ENCODE measurements at places on chromosomes 16 and 17.

GRCh38 chr17:70187383-70187782 is 18.1 kb downstream of the KCNJ2 start:
- DNase-seq = no peak

GRCh38 chr16:87178977-87179376 is 138.2 kb downstream of the C16orf95 start:
- no peak for DNase-seq

GRCh38 chr17:75289115-75289831 is at the start of gene SLC25A19:
Gene SLC25A19, minus strand, starts transcription at chr17:75289433. Its CDS starts 2,669 bp downstream, at chr17:75286764.
- DNase-seq = peak; percentile 94

DNA sequence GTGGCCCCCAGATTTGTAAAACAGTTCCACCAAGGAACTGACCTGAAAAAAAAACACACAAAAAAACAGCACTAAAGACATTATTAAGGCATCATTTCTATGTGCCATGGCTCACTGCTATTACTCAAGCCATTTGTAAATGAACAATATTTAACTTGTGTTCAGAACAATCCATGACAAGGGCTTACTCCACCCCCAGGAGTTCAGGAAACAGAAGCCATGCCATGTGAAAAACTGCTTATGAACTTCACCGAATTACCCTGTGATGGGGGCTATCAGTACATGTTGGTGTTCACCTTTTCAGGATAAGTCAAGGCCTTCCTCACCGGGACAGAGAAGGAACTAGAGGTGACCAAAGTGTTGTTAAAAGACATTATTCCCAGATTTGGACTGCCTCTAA is 19.2 kb downstream of the ACSM1 start:
- no peak for DNase-seq

DNA sequence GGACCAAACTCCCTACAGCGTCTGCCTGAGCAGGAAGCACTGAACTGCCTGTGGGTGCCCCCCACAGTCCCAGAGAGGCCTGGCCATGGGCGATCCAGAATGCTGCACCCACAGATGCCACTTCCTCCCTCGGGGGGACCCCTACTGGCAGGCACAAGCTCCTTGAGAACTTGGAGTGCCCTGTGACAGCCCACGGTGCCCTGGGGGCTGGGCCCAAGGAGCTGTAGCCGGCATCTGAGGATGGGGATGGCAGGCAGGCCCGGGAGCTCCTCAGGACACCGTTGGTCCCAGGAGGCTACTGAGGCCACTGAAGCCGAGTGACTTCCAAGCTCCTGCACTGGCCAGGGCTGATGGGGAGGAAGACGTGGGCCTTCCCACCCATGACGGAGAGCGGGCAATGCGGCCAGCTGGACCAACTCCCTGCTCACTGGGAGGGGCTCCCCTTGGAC is 15.1 kb upstream of the RASD1 start:
- no peak for DNase-seq

GRCh38 chr17:63275971-63276745 is 169.9 kb downstream of the CYB561 start:
- DNase-seq = no peak

GRCh38 chr16:77043076-77043475 is 147.9 kb upstream of the MON1B start:
- DNase-seq = no peak

- DNase-seq = no peak
Measured at GRCh38 chr17:38510421-38511149, 82.3 kb downstream of the ARHGAP23 start.

DNA sequence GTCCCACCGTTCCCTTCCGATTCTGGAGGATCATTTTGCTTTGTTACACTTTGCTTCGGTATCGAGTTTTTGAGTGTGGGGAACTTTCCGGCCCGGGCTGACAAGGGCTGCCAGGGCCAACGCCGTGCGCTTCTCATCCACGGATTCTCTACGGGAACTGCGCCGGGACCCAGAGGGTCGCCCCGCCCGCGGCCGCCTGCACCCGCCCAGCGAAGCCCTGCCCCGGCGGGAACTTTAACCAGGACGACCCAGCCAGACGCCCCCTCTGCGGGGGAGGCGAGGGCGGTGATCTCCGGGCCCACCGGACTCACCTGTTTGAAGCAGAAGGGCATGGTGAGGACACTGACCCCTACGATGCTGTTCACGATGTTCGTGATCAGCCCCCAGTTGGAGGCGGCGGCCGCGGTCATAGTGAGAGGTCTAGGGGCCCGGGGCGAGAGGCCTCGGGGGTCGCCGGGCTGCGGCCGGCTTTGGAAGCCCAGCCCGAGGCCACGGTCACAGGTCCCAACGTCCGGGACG is 536 bp downstream of the SLC38A10 start:
- no peak for DNase-seq

DNA sequence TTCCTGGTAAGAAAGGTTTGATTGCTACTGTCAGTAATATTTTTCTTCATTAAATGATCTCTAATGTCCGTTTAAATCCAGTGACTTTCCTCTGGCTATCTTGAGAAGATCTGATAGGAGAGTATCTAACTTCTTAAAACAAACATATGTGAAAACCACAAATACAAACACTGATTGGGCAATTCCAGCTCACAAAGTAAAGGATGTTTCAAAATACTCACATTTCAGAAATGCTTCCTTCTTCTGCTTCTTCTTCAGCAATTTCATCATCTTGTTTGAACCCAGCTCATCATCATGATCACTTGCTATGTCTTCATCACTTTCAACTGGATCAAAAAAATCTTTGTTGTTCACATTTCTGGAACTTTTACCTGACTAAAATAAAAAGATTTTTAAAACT is 64.3 kb upstream of the RBL2 start:
- DNase-seq = no peak

DNA sequence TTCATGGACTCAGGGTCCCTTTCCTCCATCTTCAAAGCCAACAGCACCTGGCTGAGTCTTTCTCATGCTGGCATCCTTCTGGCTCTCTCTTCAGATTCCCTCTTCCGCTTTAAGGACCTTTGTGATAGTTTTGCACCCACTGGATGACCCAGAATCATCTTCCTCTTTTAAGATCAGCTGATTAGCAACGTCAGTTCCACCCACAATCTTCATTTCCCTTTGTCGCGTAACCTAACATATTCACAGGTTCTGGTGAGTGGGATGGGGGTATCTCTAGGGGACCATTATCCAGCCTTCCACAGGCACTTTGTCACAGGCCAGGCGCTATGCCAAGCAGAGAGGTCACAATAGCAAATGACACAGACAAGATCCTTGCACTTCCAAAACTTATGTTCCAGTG is 593.8 kb downstream of the MAF start:
- no peak for DNase-seq

- no peak for DNase-seq
Measured at GRCh38 chr17:47698749-47699535, 5.0 kb downstream of the TBKBP1 start.

GRCh38 chr16:12651765-12652512 is 151.7 kb downstream of the CPPED1 start:
- no peak for DNase-seq

GRCh38 chr16:55605754-55606336 is 39.4 kb downstream of the CAPNS2 start:
- DNase-seq = no peak

- no peak for DNase-seq
Measured at GRCh38 chr17:35906191-35906925, 24.2 kb downstream of the RDM1 start.

DNA sequence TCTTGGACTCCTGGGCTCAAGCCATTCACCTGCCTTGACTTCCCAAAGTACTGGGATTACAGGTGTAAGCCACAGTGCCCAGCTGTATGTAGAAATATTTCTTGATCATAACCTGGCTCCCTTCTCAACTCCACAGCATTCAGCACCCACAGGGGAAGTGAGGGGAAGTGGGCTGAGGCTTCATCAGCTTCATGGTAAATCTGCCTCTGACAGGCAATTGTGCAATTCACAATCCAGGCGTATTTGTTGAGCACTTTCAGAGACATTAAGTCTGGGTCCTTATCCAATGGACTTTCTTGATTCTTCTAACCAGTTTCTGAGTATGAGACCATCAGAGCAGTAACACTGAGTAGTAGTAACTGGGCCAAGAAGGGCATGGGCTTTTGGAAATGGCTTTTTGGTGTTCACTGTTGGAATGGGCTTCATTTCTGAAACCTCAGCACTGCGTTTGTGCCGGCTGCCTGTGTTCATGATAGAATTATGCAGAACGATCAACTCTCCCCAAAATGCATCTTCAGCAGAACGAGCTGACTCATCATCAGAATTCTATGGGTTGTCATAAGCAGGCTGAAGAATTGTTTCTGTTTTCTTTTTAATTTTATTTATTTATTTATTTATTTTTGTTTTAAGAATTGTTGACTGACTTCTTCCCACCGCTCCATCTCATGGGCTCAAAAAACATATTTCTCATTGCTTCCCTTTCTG is 28.9 kb downstream of the FAM20A start:
- DNase-seq = no peak

GRCh38 chr17:50905460-50905803 is 39.3 kb upstream of the TOB1 start:
- DNase-seq = no peak

GRCh38 chr17:82582213-82582612 is 62.7 kb downstream of the FOXK2 start:
- no peak for DNase-seq

GRCh38 chr16:75948441-75948840 is 222.2 kb upstream of the CPHXL start:
- no peak for DNase-seq

- no peak for DNase-seq
Measured at GRCh38 chr16:23966597-23967394, 131.0 kb downstream of the PRKCB start.

DNA sequence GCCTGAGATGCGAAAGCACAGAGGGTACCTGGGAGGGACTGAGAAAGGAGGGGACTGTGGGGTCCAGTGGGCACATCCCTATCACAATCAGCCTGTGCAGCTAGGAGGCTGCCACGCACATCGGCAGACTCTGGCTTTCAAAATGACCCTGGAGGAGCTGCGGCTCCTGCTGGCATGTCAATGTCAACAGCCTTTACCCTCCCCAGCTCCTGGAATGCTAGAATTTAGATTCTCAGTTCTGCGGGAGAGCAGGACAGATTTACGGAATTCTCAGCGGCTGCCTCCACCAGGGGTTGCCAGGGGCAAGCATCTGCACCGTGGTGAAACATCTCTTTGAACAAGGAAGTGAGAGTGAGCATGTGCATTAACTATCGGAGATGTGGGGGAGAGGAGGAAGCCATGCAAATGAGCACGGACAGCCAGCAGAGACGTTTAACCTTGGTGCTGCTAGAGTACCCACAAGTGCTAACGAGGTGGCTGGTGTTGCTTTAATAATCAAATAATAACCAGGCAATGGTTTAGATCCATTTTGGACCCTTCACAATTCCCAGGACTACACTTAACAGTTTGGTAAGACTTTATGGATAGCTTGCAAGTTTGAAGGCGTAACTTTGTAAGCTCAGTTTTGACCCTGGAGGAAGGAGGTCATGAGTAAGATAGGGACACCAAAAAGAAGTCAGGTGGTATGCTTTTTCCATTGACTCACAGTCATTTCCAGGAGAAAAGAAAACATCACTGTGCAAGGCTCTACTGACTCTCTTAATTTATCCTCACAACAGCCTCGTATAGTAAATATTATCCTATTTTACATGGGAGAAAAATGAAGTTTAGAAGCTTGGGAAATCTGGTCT is 54.1 kb downstream of the XYLT1 start:
- no peak for DNase-seq

DNA sequence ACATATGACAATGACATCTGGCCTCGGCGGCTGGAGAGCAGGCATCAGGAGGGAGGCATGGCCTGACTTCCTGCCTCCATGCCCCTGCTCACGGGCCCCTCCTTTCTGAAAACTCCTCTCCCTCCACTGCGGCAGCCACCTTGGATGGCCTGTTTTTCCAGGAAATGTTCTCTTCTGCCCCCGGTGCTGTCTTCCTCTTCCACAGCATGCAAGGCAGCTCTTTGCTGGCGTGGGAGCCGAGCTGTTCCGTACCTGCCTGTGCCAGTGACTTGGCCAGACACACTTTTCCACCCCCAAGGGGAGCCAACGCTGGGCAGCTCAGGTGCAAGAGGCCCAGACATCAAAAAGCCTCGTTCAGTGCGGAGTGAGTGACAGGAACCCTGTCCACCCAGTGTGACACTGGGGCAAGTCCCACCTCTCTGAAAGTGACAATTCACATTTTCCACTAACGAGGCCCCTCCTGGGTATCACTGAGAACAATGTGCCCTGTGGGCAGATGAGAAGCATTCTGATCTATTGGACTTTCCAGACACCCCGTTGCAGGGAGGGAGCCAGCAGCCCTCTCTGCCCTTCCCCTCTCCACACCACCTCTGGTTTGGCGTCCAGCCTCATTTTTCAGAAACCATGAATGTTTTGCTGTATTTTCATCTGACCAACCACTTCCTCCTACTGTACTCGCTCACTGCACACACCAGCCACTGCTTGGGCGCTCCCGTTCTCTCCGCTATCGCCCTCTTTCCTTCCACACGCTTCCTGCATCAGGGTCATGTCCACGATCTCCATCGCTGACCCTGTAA is 31.2 kb downstream of the NSMCE1 start:
- DNase-seq = no peak

DNA sequence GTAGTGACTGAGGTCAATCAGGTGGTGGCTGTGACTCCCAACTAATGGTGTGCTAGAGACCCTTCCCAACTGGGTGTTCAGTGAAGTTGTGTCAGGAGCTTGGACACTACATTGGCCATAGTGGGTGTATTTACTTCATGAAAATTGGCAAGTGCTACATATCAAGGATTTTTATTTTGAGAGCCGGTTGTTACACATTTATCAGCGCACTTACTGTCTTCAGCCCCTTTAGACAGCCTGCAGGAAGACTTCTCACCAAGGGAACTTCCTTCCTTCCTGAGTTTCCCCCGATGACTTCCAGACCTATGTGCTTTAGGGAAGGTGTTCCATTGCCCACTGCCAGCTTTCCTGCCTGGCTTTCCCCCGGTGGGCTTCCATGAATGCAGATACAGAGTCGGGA is 261.2 kb downstream of the CBLN1 start:
- no peak for DNase-seq

GRCh38 chr17:2549392-2550211 is 37.9 kb upstream of the METTL16 start:
- no peak for DNase-seq

Measured in keratinocyte (primary cell).